Mammary epithelial cell (primary cell): ENCODE measurements at places on chromosomes 6 and 20. TPM values are rescaled to one million over a fixed set of nuclear protein-coding genes. Genes with fewer than 3 reads are reported as not detected.

GABRR1 gene
- not detected for total RNA-seq

SIRPD gene
- total RNA-seq = not detected

CPNE5 gene
- not detected for total RNA-seq

RNGTT gene
- 23.5 TPM for total RNA-seq

ABHD16B gene
- not detected in 2 replicates for total RNA-seq

RCAN2 gene
- total RNA-seq = 2.7 TPM

CST7 gene
- not detected in 2 replicates for total RNA-seq

LINC00237 gene
- not detected for total RNA-seq

CLPSL1 gene
- not detected in 2 replicates for total RNA-seq

LY86 gene
- not detected for total RNA-seq
